Activated naive CD4-positive, alpha-beta T cell (primary cell): ENCODE measurements at places on chromosomes 4 and X.

- DNase-seq = no peak
Measured at GRCh38 chr4:123785538-123785937, 388.9 kb downstream of the SPRY1 start.

DNA sequence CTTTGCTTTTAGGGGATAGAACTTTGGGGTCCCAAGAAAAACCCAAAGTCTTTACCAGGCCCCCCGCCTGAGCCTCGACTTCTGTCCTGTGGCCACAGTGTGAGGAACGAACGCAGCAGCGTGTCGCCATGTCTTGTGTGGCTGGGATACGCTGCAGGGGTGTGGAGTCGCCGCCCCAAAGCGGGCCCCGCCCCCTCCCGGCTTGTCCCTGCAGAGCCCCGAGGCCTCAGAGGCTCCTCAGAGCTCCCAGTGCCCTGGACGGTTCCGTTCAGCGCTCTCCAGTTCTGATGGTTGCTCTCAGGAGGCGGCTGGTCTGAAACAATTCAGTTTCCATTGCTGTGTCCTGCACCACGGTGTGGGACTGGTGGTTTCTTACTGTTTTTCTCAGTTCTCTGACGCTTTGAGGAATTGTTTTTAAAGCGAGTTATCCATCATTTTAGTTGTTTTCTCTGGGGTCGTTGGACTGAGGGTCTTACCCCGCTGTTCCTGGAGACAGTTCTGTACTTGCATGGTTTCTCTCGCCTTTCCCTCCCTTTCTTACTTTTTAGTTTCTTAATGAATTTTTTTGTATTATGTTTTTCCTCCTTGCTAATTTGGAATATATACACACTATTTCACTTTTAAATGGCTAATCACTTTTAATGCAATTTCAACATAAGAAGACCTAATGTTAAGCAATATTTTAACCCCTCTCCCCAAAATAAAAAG is 1.6 kb upstream of the IDUA start:
- DNase-seq = peak; percentile 35

DNA sequence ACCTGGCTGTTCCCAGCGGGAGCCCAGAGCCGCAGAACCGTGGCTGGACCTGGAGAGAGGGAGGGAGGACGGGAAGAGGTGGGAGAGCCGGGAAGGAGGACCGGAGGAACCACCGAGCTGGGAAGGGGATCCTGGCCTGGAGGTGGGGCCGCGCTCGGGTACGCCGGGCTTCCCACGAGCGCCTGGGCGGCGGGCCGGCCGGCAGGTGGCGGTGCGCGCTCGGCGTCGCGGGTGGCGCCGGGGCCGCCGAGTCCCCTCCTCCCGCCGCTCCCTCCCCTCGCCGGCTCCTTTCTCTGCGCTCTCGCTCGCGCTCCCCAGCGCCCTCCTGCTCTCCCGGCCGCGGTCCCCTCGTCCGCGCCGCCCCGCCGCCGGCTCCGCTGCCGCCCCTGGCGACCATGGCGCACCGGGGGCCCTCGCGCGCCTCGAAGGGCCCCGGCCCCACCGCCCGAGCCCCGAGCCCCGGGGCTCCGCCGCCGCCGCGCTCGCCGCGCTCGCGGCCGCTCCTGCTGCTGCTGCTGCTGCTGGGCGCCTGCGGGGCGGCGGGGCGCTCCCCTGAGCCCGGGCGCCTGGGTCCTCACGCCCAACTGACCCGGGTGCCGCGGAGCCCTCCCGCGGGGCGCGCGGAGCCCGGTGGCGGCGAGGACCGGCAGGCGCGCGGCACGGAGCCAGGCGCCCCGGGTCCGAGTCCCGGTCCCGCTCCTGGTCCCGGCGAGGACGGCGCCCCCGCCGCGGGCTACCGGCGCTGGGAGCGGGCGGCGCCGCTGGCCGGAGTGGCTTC is at the start of gene SORCS2:
Gene SORCS2, plus strand, starts transcription at position 287 of the 778 bp plus-strand sequence.
- DNase-seq = no peak

DNA sequence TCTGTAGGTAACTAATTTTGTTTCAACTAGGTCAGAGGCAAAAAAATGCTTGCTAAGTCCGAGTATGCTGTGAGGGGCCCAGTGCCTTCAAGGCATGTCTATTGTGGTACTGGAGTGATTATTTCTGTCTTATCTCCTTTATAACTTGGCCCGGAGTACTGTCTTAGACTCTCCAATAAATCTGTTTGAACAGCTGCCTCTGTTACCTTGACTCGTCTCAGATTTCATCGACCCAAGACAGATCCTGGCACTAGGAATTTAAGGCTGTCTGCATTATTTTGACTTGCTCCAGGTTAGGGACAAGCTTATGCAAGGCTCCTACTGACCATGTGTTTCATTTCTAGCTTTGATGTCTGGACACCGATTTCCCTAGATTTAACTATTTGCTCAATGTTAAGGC is 41.1 kb upstream of the NKAP start:
- DNase-seq = no peak

GRCh38 chr4:128381748-128382559 is 94.3 kb upstream of the PGRMC2 start:
- no peak for DNase-seq

DNA sequence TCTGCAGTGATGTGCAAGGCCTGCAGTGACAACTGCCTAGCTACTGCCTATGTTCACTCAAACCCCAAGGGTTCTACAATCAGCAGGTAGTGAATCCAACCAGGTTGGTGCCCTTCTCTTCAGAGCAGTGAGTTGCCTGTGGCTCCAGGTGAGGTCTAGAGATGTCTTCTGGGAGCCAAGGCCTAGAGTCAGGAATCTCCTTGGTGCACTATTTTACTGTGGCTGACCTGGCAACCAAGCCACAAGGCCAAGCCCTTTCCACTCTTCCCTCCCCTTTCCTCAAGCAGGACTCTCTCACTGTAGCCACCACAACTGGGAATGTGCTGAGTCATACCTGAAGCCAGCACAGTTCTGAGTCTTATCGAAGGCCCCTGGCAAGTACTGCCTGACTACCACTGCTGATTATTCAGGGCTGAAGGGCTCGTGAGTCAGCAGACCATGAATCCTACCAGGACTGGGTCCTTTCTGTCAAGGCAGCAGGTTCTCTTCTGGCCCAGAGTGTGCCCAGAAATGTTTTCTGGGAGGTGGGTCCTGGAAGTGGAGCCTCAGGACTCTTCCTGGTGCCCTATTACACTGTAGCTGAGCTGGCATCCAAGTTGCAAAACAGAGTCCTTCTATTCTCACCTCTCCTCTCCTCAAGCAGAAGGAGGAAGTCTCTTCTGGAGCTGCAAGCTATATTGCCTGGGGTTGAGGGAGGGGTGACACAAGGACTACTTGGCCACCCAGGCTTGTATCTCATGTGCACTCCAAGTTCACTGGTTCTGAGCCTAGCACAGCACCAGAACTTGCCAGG is 111.6 kb downstream of the BTC start:
- DNase-seq = no peak

DNA sequence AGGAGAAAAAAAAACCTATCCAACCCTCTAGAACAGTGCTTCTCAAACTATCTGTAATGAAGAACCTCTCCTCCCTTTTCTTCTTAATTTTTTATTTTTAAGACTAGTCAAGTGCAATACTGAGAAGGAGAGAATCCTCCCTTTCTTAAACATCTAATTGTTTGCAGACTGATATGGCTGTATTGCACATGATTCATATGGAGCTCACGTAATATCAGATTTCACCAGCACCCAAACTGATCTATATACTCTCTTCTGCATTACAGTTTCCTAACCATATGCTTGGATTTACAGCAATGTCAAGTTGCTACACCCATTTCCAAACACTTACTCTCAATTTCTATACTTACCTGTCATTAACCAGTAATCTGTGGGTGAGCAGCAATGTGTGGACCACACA is 9.5 kb downstream of the PRMT9 start:
- no peak for DNase-seq

GRCh38 chrX:119427024-119427794 is 28.1 kb downstream of the SLC25A43 start:
- DNase-seq = no peak

- no peak for DNase-seq
Measured at GRCh38 chrX:107451731-107452130, 2.3 kb downstream of the FRMPD3 start.

GRCh38 chrX:71301195-71301924 is at the start of gene ITGB1BP2:
Gene ITGB1BP2, plus strand, starts transcription at chrX:71301750. Its CDS starts 57 bp downstream, at chrX:71301807.
- DNase-seq = no peak

DNA sequence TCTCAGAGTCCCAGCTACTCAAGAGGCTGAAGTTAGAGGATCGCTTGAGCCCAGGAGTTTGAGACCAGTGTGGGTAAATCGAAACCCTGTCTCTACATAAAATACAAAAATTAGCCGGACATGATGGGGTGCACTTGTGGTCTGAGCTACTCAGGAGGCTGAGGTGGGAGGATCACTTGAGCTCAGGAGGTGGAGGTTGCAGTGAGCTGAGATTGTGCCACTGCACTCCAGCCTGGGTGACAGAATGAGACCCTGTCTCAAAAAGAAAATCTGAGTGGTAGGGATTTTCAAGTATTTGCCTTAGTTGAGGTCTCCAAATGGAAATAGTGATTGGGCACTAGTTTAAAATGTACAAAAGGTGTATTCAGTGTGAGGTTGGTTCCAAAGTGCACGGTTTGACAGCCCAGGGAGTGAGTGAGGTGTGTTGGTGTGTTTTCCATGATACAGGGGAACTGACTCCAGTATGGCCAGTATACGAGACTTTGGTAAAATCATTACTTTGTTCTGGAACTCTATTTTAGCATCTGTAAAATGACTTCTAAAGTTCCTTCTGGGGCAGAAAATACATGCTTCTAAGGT is 13.8 kb downstream of the ADD1 start:
- DNase-seq = no peak

GRCh38 chrX:78979789-78980464 is 34.7 kb downstream of the P2RY10 start:
- no peak for DNase-seq

DNA sequence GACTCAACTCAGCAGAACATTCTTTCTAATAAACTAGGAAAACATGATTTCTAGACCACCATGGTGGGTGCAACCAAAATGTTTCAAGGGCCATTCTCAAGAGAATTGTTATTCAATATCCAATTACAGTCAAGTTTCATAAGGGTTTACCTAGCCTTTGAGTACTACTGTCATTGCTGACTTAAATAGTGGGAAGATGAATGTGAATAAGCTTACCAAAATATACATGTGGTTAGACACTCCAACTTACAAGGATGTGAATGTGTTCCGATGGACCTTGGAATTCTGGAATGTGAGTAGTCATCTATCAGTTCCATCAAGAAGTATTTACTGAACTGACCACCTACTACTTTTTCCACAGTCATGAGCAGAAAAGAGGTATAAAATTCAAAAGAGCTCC is 16.9 kb downstream of the SH3RF1 start:
- DNase-seq = no peak

DNA sequence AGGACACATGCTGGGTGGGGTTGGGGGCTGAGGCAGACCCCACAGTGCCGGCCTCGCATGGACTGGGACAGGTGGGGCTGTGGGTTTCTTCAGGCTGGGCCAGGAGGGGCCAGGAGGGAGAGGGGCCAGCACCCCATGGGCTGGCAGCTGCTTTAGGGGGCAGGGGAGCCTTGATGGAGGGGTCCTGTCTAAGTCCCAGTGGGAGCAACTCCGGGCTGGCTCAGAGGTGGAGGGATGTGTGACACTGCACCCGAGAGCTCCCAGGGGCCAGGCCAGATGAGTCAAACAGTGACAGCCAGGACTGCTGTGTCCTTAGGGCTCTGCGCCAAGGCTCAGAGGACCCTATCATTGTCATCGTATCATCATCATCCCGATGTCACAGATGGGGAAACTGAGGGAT is 4.4 kb upstream of the ABLIM2 start:
- DNase-seq = no peak

DNA sequence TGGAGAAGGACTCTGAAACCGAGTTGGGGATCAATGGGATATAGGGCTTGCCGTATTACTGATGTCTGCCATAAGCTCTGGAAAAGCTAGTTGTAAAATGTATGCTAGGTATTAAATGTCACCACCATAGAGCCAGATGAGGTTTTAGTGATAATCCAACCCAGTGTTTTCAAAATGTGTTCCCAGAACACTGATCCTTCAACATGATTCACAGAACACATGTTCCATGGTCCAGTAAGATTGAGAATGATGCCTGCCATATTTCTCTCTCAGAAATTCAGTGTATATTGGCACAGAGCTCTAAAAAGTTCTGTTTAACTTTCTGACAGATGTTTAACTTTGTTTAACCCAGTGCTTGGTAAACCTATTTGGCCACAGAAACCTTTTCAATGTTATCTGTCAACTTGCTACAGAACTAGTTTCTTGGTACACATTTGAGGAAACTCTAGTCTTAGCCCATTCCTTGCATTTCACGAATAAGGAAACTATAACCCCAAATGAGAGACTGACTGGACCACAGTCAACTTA is 160.2 kb downstream of the PALLD start:
- no peak for DNase-seq

- no peak for DNase-seq
Measured at GRCh38 chr4:138674209-138674608, 341.4 kb upstream of the NOCT start.

DNA sequence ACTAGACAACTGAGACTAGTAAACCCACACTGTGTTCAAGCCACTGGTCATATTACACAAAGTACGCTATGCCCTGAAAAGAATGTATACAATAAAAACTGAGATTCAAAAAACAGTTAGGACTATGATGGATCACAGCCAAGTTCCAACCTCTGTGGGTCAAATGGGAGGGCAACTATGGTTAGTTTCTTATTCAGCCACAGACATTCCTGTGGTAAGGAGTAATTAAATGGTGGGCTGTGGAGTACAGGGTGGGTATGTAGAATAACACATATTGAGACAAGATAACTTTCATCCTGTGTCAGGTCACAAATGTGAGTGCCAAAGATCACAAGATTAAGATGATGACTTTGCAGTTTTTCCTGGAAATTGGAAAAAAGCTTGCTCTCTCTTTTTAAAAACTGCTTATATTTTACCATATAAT is 167.2 kb downstream of the NPNT start:
- no peak for DNase-seq

DNA sequence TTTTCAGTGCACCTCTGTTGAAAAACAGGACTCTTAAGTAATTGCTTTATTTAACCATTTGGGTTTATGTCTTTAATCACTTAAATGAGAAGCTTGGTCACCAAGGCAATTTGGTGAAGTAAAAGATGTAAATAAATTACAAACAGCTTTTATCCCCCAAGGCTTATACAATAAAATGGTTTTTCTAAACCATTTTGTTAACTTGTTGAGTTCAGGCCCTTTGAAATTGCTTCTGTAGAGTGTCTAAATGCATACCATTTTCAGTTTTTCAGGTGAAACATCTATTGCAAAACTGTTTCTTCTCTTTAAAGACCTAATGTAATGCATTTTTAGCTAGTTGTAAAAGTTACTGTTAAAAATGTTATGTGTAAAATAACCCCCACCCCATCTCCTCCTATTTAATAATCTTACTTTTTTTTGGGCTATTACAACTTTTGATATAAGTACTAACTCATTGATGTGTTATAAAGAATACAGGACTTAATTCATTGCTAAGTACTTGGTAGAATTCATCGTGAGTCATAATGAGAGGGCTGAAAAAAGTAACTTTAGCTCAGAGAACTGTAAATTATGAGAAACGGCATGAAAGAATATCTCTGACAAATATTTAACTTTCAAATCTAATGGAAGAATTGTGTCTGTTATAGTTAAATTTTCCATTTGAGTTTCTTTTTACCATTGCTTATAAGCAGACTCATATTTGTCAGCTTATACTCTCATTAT is 4.5 kb downstream of the RAPGEF2 start:
- no peak for DNase-seq
